ENCODE measurements at places on chromosomes 1 and 21.

GRCh38 chr1:107990606-107991005, 25.6 kb upstream of the VAV3 start:
- H3K36me3 ChIP-seq, result no peaks in the 10 kb centered on the region
- no peaks in the 10 kb centered on the region for H3K4me1 ChIP-seq
- H3K27ac ChIP-seq, result no peak overlapping the region

DNA sequence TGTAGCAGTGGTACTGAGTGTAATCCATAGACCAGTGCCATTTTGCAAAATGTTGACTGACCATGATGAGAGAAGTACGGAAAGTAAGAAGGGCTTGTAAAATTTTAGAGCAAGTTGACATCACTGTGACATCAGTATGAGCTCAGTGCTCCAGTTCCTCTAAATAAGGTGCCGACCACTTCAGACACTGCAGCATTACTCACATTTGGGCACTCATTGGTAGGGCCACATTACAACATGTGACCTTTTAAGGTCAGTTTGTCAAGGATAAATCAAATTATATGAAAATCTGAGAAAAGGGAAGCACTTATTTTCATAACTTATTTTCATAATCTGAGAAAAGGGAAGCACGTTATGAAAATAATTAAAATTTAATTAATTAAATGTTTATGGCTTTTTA, 128.0 kb upstream of the ERG start:
- H3K27ac ChIP-seq, result no peak overlapping the region
- peaks cover 12% of the 10 kb centered on the region for H3K27me3 ChIP-seq
- H3K4me1 ChIP-seq, result no peaks in the 10 kb centered on the region
- H3K36me3 ChIP-seq, result no peaks in the 10 kb centered on the region
- no peak for DNase-seq

- H3K27me3 ChIP-seq, result no peaks in the 10 kb centered on the region
- DNase-seq, result no peak
- H3K27ac ChIP-seq, result no peak overlapping the region
Measured at GRCh38 chr1:73674945-73675561, 522.9 kb downstream of the LRRIQ3 start.

GRCh38 chr1:50497007-50497406, 73.8 kb upstream of the DMRTA2 start:
- no peak overlapping the region for H3K4me3 ChIP-seq
- peaks cover 74% of the 10 kb centered on the region for H3K36me3 ChIP-seq
- H3K27me3 ChIP-seq, result no peaks in the 10 kb centered on the region
- no peak for DNase-seq
- peaks cover 2% of the 10 kb centered on the region for H3K4me1 ChIP-seq
- H3K27ac ChIP-seq, result no peak overlapping the region

DNA sequence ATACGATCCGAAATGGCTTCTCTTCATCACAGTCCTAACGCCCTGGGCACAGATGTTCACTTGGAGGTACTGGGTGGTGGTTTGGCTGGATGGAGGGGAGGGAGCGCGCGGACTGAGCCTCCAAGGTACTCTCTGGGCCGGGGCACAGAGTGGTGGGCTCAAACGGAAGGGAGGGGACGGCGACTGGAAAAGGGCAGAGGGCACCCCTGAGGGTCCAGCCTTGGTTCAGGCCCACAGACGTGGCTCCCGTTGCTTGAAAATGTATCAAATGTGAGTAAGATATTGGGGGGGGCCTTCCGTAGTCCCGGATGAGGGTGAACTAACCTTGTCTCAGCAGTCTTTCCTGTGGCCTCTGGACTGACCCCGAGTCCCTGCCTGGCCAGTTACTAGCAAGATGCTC, 463 bp downstream of the IL12RB2 start:
- DNase-seq, result peak; percentile 66
- H3K27ac ChIP-seq, result peak overlapping the region; percentile 98
- H3K27me3 ChIP-seq, result peaks cover 2% of the 10 kb centered on the region
- H3K4me3 ChIP-seq, result peak overlapping the region; percentile 96
- peaks cover 68% of the 10 kb centered on the region for H3K4me1 ChIP-seq
- peaks cover 52% of the 10 kb centered on the region for H3K36me3 ChIP-seq

- H3K36me3 ChIP-seq, result no peaks in the 10 kb centered on the region
- no peak overlapping the region for H3K4me3 ChIP-seq
- no peak for DNase-seq
- H3K4me1 ChIP-seq, result no peaks in the 10 kb centered on the region
Measured at GRCh38 chr1:239858057-239858456, 233.6 kb upstream of the FMN2 start.

GRCh38 chr21:42027822-42028765, 17.9 kb upstream of the ZBTB21 start:
- no peak overlapping the region for H3K27ac ChIP-seq
- no peaks in the 10 kb centered on the region for H3K4me1 ChIP-seq
- no peaks in the 10 kb centered on the region for H3K36me3 ChIP-seq
- DNase-seq, result no peak
- H3K4me3 ChIP-seq, result no peak overlapping the region

- no peak overlapping the region for H3K27ac ChIP-seq
- H3K36me3 ChIP-seq, result no peaks in the 10 kb centered on the region
- no peaks in the 10 kb centered on the region for H3K4me1 ChIP-seq
- peaks cover 14% of the 10 kb centered on the region for H3K27me3 ChIP-seq
- DNase-seq, result no peak
- H3K4me3 ChIP-seq, result no peak overlapping the region
Measured at GRCh38 chr1:47756411-47756810, 240.8 kb downstream of the TRABD2B start.

DNA sequence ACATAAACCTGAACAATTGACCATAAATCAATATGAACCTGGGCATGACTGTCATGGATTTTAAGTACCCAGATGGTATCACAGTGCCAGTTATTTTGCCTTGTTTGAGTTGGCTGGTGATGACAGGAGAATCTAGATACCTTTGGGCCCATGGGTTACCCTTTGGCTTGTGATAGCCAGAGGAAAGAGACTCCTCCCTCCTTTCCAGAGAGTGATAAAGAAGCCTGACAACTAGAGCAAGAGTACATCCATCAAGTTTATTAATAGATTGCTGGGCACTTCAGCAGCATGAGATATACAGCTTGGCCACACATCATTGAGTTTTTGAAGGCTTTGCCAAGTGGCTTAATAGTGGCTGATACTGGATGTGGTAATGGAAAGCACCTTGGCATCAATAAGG, 6.6 kb upstream of the FMO3 start:
- no peaks in the 10 kb centered on the region for H3K36me3 ChIP-seq
- DNase-seq, result no peak
- peaks cover 14% of the 10 kb centered on the region for H3K27me3 ChIP-seq
- H3K4me1 ChIP-seq, result no peaks in the 10 kb centered on the region
- no peak overlapping the region for H3K27ac ChIP-seq
- no peak overlapping the region for H3K4me3 ChIP-seq

DNA sequence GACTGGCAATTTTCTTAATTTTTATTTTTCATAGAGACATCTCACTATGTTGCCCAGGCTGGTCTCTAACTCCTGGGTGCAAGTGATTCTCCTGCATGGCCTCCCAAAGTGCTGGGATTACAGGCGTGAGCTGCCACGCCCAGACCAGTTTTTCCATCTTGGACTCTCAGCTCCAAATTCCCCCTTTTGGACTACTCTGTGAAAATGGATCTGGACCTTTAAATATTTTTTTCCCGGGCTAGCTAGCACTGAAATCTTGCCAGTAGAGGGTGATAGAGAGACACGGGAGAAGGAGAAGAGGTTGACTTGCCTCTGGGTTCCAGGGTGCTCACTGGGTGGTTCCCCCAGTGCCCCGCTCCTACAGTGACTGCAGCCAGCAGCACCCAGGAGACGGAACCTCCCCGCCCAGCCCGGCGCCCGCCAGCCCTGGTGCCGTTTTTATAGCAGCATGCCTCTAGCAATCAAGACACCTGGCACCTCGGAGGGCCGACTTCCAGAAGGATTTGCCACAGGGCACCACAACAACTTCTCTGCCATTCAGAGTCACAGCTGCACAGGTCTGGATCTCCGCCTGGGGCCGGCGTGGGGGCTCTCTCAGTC, 34.7 kb upstream of the SCCPDH start:
- H3K36me3 ChIP-seq, result no peaks in the 10 kb centered on the region
- no peak overlapping the region for H3K27ac ChIP-seq
- peak; percentile 45 for DNase-seq

- H3K27me3 ChIP-seq, result no peaks in the 10 kb centered on the region
- peak; percentile 47 for DNase-seq
- H3K36me3 ChIP-seq, result no peaks in the 10 kb centered on the region
- peak overlapping the region; percentile 99 for H3K27ac ChIP-seq
Measured at GRCh38 chr1:209723756-209724693, 19.4 kb downstream of the HSD11B1 start.

DNA sequence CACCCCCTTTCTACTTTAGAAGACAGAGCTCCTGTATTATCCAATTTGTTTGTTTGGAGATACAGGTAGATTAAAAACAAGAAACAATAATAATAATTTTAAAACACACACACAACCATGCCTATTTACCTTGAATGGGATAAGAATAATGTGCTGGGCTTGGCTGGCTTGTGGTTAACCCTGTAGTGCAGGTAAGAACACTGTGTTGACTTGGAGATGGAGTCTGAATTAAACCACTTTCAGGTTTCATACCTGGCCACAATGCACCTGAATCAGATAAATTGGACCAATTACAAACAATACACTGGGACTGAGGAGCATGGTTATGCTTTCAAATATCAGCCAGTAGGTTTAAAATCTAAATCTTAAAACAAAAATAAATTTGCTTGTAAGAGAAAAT, 60.8 kb downstream of the EYA3 start:
- peaks cover 48% of the 10 kb centered on the region for H3K36me3 ChIP-seq
- H3K27ac ChIP-seq, result no peak overlapping the region
- H3K4me1 ChIP-seq, result no peaks in the 10 kb centered on the region
- H3K27me3 ChIP-seq, result no peaks in the 10 kb centered on the region
- no peak overlapping the region for H3K4me3 ChIP-seq

- H3K4me1 ChIP-seq, result peaks cover 3% of the 10 kb centered on the region
- H3K4me3 ChIP-seq, result no peak overlapping the region
- DNase-seq, result no peak
Measured at GRCh38 chr21:43287111-43287760, 118.4 kb downstream of the CRYAA start.

DNA sequence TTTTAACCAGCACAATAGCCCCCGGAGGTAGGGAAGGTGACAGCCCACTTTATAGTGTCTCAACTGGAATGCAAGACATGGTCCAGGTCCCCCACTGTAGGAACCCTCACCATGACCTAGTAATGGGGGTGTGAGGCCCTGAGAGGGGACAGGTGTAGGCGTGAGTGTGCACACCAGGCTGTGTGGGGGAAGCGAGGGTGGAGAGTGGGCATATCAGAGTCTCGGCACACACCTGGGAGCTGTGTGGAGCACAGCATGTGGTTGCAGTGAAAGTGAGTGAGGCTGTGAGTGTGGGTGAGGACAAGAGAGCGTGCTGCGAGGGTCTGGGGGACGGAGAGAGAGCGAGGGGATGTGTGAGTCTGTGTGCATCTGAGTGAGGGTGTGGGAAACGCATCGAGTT, 17.1 kb upstream of the RSPO1 start:
- H3K36me3 ChIP-seq, result no peaks in the 10 kb centered on the region
- H3K27ac ChIP-seq, result no peak overlapping the region
- peaks cover 10% of the 10 kb centered on the region for H3K27me3 ChIP-seq
- H3K4me3 ChIP-seq, result no peak overlapping the region
- no peak for DNase-seq
- no peaks in the 10 kb centered on the region for H3K4me1 ChIP-seq
